T-helper 2 cell treated with Interferon-gamma antibody and Interleukin-4, amounts not matched to agents 5 μg/mL and 100 μg/mL, for 36 hours (primary cell): ENCODE measurements at places on chromosomes 6 and 20.

DNA sequence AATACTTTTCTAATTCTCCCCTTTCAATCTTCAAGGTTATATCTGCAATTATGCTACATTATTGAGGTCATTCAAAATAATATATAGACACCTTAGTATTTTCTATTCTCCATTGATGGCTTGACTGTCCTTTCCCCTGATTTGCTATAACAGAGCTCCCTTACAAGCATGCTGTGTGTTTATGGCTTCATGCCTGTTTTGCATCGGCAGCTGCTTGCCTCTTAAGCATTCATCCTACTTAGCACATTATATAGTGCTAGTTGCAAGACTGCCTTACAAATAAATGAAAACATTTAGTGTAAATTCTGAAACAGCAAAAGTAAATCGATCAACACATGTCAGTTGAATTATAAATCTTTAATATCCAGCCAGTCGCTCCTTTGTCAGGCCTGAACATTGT, 476.2 kb upstream of the POU3F2 start:
- DNase-seq: no peak

GRCh38 chr6:25889877-25890853, 16.1 kb upstream of the SLC17A3 start:
- DNase-seq: no peak

GRCh38 chr6:44898296-44898930, 429.7 kb upstream of the RUNX2 start:
- no peak for DNase-seq

GRCh38 chr20:10067321-10067720, 32.5 kb downstream of the ANKEF1 start:
- DNase-seq: no peak

DNA sequence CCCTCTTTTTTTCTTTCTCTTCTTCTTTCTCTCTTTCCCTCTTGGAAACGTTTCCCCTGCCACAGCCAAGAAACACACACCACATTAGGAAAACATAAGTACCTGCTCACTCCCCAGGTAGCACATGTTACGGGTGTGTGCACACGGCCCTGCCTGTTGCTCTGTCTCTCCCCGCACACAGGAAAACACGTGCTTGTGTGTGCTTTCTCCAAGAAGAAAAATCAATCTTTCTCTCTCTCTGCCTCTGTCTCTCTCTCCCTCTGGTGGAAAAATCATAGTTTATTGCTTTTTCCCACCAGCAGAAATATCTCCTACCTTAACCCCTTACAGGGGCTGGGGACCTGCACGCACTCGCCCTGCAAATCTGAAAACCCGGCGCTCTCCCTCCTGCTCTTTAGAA, 102.3 kb downstream of the EDN3 start:
- DNase-seq: no peak

- no peak for DNase-seq
Measured at GRCh38 chr6:118719351-118720124, 68.1 kb upstream of the CEP85L start.

DNA sequence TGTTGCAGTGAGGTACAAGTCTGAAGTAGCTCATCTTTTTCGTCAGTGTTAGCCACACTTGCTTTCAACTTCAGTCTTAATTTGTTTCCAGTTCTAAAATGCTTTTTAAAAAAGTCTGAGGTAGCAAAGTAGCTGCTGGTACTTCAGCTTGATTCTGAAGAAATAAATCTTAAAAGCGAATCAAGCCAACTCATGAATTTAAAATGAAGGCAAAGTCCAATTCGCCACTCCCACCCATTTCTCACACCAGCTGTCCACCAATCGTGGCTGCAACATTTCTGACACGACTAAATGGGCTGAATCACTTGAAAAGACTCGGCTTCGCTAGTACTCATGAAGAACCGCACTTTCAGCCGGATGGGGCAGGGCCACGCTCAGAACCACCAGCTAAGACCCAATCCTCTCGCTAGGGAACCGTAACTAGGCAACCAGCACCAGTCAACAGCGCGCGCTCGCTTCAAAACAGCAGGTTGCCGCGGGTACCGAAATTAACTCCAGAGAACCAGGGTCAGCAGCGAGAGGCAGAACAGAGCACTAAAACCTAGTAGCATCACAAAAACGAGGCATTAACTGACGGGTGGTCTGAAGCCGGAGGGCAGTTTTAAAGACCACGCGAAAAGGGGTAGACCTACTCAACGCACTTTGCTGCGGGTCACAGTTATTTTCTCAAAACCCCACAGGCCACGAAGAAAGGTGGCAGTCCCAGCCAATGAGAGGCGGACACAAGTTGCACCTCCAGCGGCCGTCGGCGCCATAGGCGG, 900 bp downstream of the BCLAF1 start:
- peak; percentile 83 for DNase-seq

DNA sequence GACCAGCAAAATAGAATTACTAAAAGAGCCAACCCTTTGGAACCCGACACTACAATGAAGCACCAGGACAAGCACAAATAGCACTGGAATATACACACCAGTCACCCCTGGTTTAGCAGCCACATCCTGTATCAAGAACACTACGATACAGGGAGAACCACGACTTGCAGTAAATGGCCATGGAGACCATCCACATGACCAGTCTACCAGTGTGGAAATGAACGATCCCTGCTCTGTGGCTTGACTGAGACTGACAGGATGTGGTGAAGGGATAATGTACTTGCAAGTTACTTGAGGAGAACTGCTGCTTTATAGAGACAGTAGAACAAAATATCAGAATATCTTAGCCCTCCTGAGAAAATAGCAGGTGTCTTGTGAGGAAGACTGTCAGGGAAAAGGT, 169.6 kb downstream of the COL9A1 start:
- DNase-seq: no peak

DNA sequence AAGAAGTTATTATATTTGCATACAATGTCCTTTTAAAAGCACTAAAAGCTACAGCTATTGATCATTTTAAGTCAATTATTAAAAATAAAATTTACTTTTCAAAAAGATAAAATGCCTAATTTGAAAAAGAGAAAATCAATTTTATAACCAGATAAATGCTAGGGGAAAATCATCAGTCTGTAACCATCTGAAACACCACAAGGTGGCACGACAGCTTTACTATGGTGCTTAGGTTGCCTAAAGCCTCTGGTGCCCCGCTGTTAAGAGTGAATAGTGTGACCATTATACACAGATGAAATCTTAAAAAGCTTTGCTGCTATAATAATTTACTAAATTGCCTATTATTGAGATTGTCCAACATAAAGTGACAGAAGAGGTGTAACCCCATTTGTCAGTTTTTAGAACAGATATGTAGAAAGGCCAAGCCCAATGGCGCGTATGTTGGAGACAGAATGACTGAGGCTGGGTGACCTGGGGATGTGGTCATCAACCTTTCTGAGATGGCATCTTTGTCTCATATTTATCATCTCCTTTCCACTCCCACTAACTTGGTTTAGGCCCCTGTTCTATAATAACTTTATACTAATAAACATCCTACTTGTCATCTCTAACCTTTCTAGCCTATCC, 100.8 kb downstream of the MOXD1 start:
- no peak for DNase-seq

DNA sequence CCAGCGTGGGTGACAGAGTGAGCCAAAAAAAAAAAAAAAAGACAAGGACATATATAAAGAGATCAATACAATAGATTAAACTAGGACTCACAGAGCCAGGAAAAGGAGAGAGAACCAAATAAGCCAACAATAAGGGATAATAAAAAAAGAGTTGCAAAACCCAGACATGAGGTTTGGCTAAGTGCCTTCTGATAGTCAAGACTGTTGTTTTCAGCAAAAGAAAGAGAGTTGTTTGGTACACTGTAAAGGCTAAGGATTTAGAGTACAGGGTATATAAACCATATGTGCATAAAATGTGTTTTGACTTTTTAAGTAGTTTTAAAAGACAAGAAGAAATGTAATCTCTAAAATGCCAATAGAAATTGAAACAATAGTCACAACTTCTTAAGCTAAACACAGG, 42.8 kb downstream of the RPF2 start:
- no peak for DNase-seq

DNA sequence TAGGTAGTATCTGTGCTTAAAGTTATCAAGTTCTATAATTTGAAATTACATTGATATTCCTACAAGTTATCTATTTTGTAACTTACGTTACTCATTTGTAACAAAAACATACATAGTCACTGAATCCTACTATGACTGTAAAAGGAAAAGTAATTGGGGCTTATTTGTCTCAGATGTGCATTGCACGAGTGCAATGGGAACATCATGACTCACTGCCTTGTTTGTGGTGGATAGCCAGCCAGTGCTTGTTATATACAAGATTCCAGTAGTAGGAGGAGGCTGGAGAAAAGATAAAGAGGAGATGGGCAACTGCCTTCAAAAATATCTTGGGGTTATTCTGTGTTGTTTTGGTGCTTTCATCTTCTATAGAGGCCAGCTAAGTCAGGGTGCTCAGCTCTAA, 164.1 kb downstream of the RNF144B start:
- DNase-seq: no peak

- no peak for DNase-seq
Measured at GRCh38 chr6:46352541-46353268, 138.5 kb downstream of the RCAN2 start.

DNA sequence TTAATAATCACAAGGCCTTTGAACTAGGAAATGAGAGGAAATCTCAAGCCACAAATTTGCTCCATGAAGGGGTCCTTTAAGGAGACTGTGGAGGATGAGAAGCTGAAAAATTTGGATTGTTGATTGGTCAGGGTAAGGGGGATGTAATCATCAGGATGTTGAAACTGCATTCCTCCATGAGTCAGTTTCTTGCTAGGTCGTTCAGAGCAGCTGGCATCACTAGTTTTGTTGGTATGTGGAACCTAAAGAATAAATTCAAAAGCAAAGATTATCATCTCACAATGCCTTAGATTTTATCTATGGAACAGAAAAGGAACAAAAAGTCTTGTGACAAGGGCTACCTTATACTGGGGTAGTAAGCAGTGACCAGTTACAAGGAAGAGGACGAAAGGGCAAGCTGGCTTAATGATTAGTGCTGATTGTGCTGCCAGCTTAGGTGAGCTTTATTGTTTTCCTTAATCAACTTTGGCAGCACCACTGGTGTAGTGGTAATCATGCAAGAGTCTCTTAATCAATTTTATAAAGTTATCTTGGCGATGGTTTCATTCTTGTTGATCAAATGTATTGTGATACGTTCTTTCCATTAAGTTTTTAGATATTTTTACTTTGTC, 36.6 kb downstream of the CRISP2 start:
- DNase-seq: no peak

GRCh38 chr6:41546475-41546865, 289 bp downstream of the FOXP4 start:
- peak; percentile 52 for DNase-seq

DNA sequence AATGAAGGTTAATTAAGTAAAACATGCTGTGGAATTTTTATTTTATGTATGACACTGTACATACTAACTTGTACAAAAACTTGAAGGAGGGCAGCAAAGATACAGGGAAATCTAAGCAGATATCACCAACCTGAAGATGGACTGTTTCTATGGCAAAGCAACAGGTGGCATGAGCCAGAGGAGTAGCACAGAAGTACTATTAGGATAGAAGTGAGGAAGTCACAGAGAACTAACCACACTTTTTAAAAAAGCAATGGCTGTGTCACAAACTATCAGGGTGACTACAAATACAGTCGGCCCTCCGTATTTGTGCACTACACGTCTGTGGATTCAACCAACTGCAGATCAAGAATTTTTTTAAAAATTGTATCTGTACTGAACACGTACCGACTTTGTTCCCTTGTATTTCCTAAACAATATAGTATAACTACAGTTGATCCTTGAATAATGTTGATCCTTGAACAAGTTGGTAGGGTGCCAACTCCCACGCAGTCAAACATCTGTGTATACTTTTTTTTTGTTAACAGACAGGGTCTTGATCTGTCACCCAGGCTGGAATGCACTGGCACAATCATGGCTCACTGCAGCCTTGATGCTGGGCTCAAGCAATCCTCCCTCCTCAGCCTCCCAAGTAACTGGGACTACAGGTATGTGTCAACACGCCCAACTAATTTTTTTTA, 61.0 kb downstream of the NUDT3 start:
- no peak for DNase-seq

GRCh38 chr6:105991561-105992314, 94.4 kb upstream of the PRDM1 start:
- no peak for DNase-seq

GRCh38 chr6:3757241-3757641, 5.7 kb upstream of the PXDC1 start:
- DNase-seq: no peak

- DNase-seq: no peak
Measured at GRCh38 chr6:167211881-167212712, 54.3 kb upstream of the GPR31 start.

DNA sequence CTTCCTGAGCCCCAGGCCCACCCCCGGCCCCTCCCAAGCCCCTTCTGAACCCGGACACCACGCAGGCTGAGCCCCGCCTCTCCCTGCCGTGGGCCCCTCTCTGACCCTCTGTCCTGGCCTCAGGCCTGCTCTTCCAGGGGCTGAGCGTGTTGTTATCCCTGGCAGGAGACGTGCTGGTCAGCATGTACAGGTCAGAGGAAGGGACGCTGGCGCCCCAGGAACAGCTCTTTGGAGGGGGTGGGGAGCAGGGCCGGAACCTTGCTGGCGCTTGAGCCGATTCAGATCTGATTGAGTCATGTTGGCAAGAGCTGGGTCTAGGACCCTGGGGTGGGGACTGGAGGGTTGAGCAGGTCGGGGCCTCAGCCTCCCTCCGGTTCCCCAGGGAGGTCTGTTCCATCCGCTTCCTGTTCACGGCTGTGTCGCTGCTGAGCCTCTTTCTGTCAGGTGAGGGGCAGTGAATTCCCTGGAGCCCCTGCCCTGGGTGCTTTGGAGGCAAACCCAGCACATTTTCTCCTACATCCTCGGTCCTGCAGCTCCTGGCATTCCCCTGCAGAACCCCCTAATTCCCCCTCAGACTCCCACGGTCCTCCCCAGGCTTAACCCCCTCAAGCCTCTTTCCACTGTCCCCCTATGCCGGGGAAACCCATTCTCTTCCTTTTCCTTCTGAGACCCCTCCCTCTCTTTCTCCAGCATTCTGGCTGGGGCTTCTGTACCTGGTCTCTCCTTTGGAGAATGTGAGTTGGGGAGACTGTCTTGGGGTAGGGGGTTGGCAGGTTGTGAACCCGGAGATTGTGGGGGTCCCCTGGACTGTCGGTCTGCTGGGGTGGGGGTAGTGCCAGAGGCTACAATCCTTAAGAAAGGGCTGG, 2.0 kb downstream of the SPAG4 start:
- DNase-seq: peak; percentile 45

DNA sequence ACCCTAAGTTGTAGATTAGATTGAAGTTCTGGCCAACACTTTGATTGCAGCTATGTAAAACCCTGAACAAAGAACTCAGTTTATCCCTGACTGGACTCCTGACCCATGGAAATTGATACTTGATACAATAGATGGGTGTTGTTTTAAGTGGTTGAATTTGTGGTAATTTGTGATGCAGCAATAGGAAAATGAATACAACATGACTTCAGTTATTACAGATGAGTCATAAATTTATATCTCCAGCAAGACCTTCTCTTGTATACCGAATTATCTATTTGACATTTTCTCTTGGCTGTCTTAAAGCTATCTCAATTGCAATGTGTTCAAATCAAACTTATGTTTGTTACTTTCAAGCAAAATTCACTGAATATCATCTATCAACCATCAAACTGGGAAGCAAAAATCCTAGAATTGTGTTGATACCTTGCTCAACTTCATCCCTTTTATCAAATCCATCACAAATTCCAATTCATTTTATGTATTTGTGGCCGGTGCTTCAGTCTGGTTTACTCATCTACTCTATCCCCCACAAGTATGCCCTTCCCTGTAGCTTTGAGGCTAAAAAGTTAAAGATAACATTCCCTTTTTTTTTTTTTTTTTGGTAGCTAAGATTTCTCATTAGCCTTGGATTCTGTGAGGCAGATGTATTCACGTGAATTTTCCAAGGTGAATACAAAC, 129.4 kb upstream of the CENPW start:
- DNase-seq: no peak

- no peak for DNase-seq
Measured at GRCh38 chr6:137405806-137406205, 88.4 kb downstream of the OLIG3 start.
